ENCODE measurements at places on chromosomes 1 and 21. TPM values are rescaled to one million over a fixed set of nuclear protein-coding genes. Genes with fewer than 3 reads are reported as not detected.

The UBAP2L gene
- total RNA-seq = 60.5 TPM

The IGSF21 gene
- total RNA-seq = not detected

The FMO5 gene
- 0.58 TPM for total RNA-seq

The PDC gene
- total RNA-seq = not detected

The CLIC6 gene
- total RNA-seq = not detected

The TBX15 gene
- 3.3 TPM for total RNA-seq

The G0S2 gene
- total RNA-seq = 105 TPM

The TNFSF18 gene
- total RNA-seq = not detected

The NPL gene
- total RNA-seq = 1.4 TPM

The ICOSLG gene
- 0.35 TPM for total RNA-seq

The COL16A1 gene
- total RNA-seq = 170 TPM

The ZNF593OS gene
- total RNA-seq = not detected

The LHX8 gene
- total RNA-seq = not detected

The RGS8 gene
- total RNA-seq = not detected

The AMY1C gene
- not detected for total RNA-seq

The PTPN22 gene
- total RNA-seq = not detected

The AMY1A gene
- total RNA-seq = not detected

The EFNA3 gene
- 2.3 TPM for total RNA-seq

The KRTAP21-2 gene
- total RNA-seq = not detected

The CHIA gene
- not detected for total RNA-seq

The IQCC gene
- 0.94 TPM for total RNA-seq

The GBP5 gene
- total RNA-seq = not detected

The ATP1A1 gene
- total RNA-seq = 122 TPM

The CASQ1 gene
- total RNA-seq = not detected

The TMCO4 gene
- 8.8 TPM for total RNA-seq

The CHD5 gene
- under 0.01 TPM for total RNA-seq

The IRF2BP2 gene
- total RNA-seq = 67.2 TPM

The DIP2A gene
- 15.3 TPM for total RNA-seq

The UBE2Q1 gene
- 46.5 TPM for total RNA-seq

The PCAT6 gene
- not detected for total RNA-seq

The SLC2A5 gene
- total RNA-seq = 1.3 TPM
